ENCODE measurements at places on chromosomes 11 and 22.
A peak's percentile ranks its signal among the peaks of the same experiment; 100 is the strongest.

GRCh38 chr22:26323013-26323412 lies 106.0 kb upstream of the ASPHD2 start:
- no peak for DNase-seq

DNA sequence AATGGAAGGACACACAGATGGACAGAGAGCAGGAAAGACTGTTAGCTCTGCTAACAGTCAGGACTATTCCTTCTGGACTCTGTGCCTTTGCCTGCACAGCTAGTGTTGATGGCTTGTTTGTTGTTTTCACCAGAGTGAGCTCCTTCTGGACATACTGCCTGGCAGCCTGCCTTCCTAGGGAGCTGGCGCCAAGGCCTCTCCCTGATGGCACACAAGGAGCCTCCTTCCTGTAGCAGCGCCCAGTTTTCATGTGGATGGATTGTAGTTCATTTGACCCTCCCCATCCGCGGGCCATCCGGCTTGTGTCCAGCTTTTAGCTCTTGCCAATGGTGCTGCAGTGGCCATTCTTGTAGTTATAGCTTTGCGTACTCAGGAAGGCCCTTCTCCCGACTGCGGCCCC lies 16.6 kb upstream of the BCR start:
- DNase-seq, result peak; percentile 27

DNA sequence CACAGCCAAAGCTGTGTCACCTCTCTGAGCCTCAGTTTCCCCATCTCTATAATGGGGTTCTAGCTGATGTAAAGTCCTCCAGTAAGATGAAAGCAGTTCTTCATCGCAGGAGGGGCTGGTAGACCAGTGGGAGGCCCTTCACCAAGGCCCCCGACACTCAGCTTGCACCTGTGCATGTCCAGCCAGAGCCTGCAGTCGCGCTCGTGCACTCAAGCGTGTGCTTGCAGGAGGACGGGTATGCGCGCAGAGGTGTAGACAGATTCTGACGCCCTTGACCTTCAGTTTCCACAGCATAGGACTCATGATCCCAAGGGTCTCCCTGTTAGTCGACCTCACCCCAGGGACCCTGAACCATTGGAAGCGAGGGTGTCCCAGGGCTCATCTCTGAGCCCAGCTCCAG lies 633.7 kb downstream of the TBC1D22A start:
- no peak for DNase-seq

- DNase-seq, result no peak
Observed at GRCh38 chr11:80188076-80188627, 747.3 kb upstream of the TENM4 start.

DNA sequence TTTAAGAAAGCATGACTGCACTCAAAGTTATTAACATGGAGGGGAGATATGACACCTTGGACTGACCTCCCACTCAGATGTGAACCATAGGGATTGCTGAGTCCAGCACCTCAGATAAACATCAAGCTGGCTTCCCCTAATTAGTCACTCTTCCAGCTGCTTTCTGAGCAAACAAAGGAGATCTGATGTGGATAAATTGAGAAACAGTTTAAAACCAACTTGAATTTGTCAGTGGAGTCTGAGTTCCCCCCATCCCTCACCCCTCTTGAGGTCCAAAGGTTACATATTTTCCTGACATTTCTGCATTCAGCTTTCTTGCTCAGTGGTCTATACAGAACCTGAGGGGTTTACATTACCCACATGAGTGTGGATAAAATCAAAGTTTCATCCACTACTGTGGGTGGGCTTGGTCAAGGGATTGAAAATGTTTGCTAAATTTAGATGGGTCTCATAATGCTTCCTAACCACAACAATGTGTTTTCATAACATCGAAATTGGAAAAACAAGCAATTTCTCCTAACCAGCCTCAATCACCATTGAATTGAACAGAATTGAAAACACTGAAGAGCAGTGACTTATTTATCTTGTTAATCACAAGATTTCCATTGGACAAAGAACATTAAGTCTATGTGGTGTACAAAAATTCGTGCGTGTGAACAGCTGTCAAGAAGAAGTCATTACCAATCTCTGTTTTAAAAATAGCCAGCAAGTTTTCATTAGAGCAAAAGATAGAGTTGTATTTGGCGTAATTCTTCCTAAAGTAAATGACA lies 292.3 kb downstream of the METTL15 start:
- DNase-seq, result no peak

- DNase-seq, result no peak
Observed at GRCh38 chr22:44448271-44448830, 49.7 kb downstream of the RTL6 start.

DNA sequence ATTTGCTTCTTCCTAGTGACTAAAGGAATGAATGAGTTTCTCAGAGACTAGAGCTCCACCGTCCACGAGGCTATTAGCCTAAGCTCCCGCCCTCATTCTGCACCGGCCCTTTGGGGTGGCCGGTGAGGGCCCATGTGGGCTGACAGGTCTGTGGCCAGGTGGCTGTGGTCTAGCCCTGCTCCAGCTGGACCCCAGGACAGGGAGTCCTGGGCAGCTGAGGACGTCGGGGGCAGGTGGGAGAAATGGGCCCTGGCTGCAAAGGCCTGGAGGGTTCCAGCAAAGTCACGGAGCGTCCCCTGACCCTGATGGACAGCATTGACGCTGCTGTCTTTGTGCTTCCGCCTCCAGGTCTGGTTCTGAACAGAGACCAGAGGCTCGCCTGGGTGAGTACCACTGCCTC lies 12.2 kb downstream of the SERHL2 start:
- no peak for DNase-seq

- DNase-seq, result no peak
Observed at GRCh38 chr11:124612045-124612444, 817 bp downstream of the PANX3 start.

DNA sequence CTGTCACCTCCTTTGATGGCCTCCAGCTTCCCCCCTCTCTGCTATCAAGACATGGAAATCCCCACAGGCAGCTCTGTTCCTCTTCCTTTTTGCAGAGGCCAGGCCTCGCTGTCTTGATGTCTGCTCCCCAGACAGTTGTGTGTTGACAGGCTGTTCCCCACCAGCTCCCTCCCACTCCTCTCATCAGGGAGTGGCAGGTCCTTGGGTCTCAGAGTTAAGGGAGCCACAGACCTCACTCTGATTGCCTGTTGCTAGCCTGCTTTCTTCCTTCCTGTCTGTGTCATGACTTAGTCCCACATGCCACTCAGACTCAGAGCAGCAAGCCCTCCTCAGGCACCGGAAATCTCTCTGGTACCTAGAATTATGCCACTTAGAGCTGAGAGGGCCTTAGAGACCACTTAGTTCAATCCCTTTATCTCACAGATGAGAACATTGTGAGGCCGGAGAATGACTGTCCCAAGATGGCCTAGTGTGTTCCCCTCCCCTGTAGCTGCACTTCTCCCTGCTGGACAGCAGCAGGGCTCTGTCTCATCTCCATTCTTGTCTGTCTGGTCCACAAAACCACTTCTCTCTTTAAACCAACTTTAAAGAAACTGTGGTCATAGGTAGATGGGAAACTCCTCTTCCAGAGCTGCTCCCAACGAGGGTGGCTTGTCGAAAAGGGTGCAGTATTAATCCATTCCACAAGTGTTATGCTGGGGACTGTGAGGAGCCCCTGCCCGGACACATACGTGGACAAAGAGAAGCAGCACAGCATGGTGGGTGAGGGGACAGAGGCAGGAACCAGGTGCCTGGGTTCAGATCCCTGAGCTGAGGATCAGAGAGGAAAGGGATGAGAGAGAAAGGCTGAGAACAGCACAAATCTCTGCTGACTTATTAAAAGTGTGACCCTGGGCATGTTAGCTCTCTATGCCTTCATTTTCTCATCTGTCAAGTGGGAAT lies 4.2 kb downstream of the AMPD3 start:
- no peak for DNase-seq

DNA sequence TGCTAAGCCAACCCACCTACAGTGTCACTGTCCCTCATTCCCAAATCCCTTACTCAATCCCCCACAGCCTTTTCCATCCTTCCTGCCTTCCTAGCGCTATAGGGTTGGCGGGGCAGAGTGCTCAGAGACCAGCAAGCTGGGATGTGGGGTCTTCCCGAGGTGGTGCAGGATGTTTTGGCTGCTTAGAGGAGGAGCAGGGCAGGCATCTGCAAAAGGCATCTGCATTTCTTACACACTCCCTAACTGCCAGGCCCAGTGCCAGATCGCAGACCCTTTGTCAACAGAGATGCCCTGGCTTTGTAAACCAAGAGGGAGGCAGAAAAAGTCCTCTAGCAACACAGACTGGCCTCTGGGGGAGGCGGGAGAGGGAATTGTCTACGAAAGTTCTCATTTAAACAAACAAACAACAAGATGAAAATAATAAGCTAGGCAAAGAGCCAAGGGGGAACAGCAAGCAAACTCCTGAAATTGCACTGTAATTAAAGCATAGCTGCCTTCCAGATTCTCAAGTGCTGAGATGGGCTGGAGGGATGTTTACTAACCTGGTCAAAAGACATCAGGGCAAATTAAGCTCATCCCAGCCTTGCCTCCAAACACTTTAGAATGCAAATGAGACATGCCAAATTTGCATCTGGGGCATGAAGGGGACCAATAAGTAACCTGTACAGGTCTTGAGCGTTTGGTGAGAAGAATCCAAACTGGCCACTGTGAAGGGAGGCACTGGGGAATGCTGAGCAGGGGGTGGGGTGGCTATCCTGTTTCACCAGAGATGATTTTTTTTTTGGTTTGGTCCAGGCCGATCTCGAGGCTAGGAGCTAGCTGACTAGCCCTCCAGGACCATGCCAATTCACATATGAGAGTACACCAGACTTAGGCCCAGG lies 38.1 kb upstream of the ADA2 start:
- DNase-seq, result peak; percentile 21

DNA sequence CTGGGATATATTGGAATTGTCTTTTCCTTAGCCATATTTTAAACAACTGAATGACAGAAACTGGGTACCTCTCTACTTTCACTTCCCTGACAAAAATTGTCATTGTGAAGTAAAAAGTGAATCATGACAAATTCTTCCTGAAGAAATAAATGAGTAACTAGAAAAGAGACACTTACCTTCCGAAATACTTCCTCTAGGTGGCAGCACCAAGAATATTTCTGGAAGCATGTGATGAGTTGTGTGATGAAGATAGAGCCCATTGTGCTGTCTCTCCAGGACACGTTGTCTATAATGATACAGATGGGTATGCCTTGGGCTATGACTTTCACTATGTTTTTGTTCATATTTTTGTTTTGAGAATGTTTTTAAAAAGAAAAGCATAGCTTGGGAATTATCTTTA lies 21.5 kb downstream of the CASP4 start:
- DNase-seq, result peak; percentile 1

DNA sequence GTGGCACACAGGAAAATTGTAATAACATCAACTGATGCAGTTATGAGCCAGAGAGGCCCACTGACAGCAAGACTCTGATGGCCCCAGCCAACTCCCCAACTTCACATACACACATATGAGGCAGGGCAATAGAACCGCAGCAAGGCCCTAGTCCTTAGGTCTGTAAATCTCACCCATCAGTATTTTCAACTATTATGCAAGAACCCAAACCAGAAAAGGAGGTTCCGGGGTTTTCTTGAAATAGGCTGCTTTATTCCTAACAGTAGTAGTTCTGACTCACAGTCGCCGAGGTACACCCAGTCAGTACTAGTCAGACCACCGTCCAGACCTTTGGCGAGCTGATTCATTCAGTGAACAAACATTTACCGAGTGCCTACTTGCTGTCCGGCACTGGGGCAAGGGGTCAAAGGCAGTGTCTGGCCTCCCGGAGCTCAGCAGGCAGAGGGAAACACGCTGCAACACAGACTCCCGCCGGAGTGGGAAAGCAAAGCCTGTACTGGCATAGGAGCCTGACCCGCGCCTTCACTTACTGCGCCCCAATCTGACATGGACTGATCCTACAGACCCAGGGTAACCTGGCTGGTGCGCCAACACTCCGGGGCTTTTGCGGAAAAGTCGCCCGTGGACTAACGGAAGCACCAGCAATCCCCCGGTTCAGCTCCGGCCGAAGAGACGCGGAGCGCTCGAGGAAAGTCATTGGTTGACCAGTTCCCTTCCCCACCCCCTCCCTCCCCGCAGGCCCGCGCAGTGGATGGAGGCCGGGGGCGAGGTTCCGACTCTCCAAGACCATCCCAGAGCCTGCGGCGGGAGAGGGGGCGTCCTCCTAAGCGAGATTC lies 1.3 kb downstream of the PLEKHA7 start:
- DNase-seq, result no peak

GRCh38 chr11:102109896-102110760 lies at the start of gene YAP1:
Gene YAP1, plus strand, starts transcription at chr11:102110447. Its CDS starts 402 bp downstream, at chr11:102110849.
- DNase-seq, result no peak

DNA sequence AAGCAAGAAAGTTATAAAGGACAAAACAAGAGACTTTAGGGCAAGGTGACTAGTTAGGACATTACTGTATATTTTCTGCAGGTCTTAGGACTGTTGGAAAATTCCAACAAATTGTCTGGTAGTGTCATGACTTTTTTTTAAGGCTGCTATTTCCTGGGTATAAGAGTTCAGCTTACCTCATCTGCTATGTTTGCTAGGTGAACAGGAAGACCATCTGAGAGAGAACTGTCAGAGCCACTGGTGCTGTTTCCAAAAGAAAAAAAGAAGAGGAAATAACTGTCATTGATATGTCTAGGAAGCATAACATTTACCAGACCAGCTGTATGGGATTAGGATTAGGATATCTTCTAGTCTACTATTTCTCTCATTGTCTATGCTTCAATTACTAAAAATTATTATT lies 26.3 kb upstream of the MTCH2 start:
- no peak for DNase-seq

DNA sequence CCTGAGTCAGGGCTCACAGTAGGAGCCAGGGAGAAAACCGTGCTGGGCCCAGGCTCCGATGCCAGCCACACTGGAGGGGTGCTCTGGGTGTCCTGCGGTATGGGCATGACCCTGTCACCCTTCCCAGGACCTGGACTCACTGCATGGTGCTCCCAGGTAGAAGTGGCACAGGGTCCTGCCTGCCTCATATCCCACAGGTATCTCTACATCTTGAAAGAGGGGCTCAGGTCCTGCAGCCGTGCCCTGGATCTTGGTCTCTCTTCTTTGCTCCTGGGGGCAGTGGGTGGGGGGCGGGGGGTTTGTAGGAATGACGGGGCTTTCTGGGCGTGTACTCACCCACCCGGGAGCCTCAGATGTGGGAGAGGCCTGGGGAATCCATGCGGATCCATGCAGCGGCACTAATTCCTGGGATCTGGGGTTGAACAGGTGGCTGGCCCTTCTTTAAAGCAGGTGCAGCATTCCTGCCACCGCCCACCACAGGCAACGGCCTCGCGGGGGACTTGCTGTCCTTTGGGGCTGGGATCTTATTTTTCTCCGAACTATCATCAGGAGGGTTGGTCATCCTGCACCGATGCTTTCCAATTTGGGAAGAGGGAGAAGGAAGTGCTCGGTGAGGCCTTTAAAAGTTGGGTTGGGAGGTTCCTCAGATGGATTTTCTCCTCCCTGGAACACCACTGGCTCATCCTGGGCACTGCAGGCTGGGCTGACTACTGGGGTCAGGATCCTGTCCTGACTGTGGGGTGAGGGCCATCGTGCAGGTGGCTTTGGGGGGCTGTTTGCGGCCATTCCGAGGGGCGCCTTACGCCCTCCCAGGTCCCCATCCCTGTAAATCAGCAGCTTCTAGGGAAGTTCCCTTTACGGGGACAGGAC lies 886.4 kb downstream of the BRD1 start:
- no peak for DNase-seq

- no peak for DNase-seq
Observed at GRCh38 chr11:130109386-130109785, 39.7 kb downstream of the APLP2 start.

Data from NCI-H1694 treated with DMSO at 0.1 percent for 48 hours (cell line).